ENCODE measurements at places on chromosomes 5 and 9.

GRCh38 chr9:127796852-127797370 lies 5.8 kb upstream of the FPGS start:
- no peak for ATAC-seq

GRCh38 chr9:130694205-130694604 lies 625 bp downstream of the EXOSC2 start:
- ATAC-seq, result no peak

DNA sequence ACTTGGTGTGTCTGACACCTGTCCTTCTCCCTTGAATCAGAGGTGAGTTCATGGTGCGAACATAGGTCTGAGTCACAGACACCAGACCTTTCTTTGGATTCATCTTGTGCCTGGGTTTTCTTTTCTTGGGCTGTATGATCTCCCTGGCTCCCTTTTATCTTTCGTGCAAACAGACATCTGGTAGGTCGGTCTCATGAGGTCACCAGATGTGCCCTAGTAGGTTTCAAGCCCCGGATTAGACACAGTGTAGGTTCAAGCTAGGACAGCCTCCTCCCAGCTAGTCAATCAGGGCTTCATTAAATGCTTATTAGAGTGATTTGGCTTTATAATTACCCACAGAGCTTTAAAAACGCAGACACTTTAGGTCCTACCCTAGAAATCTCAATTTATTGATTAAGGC lies 106.0 kb upstream of the MYO10 start:
- no peak for ATAC-seq

GRCh38 chr5:127513408-127513970 lies 4.0 kb upstream of the PRRC1 start:
- no peak for ATAC-seq

- ATAC-seq, result no peak
These were observed 14.2 kb upstream of the PTPN3 start for GRCh38 chr9:109512170-109512756.
